LoVo (cell line): ENCODE measurements at places on chromosomes 7 and 10.

GRCh38 chr7:151175793-151176311, 8.4 kb upstream of the GBX1 start:
- DNase-seq = no peak

DNA sequence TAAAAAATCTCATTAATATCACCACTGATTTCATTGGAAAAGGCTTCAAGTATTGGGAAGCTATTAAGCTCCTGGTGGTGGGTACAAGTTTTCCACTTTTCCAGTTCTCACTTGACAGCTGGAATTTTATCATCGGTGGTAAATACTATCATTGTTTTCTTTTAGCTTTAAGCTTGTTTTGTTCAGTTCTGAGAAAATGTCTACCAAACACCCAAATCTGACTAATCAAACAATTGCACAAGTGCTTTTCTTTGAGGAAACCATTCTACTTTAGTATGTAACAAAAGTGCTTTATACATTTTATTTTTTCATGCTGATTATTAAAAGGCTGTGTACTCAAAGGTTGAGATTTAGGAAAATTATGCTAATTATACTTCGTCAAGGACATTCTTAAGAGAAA, 7.9 kb downstream of the PRPF18 start:
- no peak for DNase-seq

DNA sequence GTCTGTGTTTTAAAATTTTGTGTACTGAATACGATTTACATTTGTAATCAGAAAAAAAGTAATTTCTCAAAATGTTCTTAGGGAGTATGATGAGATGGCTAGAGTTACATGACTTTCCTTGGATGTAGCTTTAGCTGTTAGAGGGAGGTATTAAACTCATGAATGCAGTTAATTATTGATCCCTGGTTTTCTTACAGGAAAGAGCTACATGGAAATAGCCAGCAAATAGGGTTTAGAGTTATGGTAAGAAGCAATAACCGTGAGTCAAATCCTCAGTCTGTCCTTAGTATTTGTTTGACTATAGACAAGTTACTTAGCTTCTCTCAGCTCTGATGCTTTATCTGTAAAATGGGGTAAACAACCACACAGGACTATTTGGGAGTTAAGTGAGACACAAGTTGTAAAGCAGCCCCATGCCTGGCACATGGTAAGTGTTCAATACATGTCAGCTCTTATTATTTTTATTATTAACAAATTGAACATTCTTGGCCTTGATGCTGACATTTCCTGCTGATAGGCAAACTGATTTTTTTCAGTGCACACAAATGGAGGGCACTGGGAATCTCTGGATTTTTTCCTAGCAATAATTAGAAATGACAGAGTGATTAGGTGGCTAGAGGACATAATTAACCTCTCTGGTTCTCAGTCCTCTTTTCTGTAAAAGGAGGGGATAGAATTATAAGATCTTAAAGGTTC, 204.5 kb upstream of the PHYHIPL start:
- DNase-seq = no peak

GRCh38 chr7:144454256-144455039, 51.0 kb upstream of the NOBOX start:
- peak; percentile 15 for DNase-seq

DNA sequence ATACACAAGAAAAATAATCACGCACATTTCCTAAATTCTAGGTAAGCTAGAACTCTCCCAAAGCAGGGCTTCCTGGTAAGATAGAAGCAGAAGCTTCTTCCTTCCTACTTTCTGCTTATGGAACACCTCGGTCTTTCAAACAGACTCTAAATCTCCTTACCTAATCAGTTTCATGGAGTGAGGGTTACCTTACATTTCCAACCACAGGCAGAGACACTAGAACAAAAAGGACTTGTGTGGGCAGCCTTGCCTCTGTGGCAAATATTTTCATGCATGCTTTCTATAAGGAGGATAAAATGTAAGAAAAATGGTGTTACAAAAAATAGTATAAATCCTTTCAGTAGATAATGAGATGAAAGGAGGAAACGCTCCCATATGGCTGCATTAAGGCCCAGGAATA, 386.3 kb upstream of the SMIM30 start:
- no peak for DNase-seq

DNA sequence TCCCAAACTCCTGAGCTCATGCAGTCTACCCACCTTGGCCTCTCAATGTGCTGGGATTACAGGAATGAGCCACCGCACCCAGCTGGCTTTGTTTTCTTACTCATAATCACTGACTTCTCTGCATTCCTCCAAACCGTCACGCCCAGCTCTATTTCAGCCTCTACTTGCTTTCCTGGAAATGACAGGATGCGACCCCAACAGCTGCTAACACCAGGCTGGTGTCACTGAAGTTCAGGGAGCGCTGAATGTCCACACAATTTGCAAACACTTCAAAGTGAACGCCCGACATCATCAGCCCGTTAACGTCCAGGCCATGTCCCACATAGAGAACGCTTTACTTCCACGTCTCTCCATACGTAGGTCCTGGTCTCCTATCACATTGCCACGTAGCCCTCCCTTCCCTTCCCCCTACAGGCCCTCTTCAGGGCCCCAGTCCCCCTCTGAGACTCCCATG, 12.8 kb upstream of the PROSER2 start:
- peak; percentile 37 for DNase-seq

DNA sequence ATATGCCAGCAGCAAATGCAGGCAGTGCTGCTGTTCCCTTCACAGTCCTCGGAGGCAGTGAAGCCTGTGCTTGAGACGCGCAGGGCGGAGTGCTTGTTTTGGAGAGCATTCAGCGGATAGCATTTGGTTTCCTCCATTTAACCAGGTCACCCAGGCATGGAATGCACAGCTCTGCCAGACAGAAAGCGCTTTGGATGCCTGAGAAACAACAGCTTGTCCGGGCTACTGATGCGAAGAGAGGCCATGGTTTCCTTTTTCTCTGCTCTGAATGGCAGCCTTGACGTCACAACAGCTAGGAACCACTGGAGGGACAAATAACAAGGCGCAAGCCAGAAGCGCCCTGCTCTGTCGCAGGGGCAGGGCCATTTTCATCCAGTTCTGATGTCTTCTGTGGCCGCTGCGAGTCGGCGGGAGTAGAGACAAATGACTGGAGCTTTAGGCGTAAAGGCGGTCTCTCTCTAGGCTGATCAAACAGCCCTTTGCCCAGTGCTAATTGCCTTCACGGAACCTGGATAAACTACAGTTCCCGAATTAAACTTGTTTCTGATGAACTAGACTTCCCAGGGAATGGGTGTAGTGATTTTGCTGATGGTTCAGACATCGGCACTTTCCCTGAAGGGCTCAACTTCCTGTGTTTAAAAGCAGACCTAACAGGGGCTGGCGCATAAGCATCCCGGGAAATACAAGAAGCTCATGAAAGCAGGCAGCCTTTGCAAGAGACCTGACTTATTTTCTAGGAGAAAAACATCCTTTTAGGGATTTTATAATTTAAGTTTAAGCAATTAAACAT, 187.6 kb upstream of the KLF14 start:
- DNase-seq = no peak

DNA sequence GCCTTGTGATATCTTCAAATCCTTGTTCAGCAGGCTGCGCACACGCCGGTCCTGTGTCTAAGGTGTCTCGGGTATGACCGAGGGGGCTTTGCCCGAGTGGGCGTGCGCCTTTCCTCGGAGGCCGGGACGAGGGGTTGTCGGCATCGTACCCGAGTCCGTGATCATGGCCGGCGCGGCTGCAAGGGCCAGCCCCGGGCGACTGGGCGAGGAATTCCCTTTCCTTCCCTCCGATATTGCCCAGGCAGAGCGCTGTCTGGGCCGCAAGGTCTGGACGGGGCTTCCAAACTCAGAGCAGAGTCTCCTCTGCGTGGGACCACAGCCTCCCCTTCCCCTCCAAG, 59.7 kb downstream of the ZNF467 start:
- no peak for DNase-seq

GRCh38 chr10:76430061-76430645, 998.7 kb downstream of the LRMDA start:
- DNase-seq = no peak

DNA sequence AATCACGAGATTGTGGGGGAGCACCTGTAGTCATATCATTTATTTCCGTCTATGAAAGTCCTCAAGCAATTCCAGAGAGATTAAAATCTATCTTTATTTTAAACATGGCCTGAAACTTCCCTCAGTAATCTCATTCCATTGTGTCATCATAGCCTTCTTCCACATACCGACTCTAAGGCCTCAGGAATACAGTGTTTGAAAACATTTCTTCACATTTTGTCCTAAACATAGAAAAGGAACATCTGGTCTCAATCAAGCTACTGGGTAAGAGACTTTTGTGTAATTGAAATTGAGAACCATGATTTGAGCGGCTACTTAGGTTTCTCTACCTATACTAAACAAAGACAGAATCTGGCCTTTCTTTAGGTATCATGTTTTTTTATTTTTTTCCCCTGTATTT, 78.0 kb upstream of the ELMO1 start:
- DNase-seq = no peak

GRCh38 chr7:79453558-79454360, at the start of gene MAGI2:
Gene MAGI2, minus strand, starts transcription at chr7:79453667. Its CDS starts 347 bp downstream, at chr7:79453320.
- DNase-seq = no peak

- peak; percentile 58 for DNase-seq
Observed at GRCh38 chr7:95871075-95871848, 98.9 kb downstream of the DYNC1I1 start.
